ENCODE measurements at places on chromosomes 13 and 19. TPM values are rescaled to one million over a fixed set of nuclear protein-coding genes. Genes with fewer than 3 reads are reported as not detected.

The PSG1 gene
- total RNA-seq = 0.09 TPM

The ZSCAN1 gene
- not detected for total RNA-seq

The SIAH3 gene
- total RNA-seq = not detected

The RDH8 gene
- total RNA-seq = not detected

The ATP4A gene
- not detected for total RNA-seq

The KLF5 gene
- total RNA-seq = 0.37 TPM

The LYPD4 gene
- not detected for total RNA-seq

The SOX1 gene
- not detected for total RNA-seq

The CCDC61 gene
- total RNA-seq = 5.7 TPM

The CNFN gene
- total RNA-seq = not detected

The NLRP7 gene
- not detected for total RNA-seq

The SYNGR4 gene
- not detected for total RNA-seq

The SCN1B gene
- total RNA-seq = 8.1 TPM

The PRSS57 gene
- not detected for total RNA-seq
